ENCODE measurements at places on chromosomes 13 and 19.

DNA sequence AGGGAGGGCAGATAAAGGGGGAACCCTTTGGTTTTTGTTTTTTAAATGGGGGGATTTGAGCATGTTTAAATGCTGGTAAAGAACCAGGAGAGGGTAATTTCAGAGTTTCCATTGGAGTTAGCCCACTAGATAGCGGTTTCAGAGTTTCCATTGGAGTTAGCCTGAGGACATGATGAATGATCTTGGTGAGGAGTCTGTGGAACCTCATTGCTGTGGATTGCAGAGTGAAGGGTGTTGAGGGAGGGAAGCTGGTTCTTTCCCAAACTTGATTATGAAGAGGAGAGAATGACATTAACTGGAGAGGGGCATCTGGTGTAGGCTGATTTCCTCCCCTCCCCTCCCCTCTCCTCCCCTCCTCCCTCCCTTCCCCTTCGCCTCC lies 5.0 kb downstream of the WASF3 start:
- DNase-seq: no peak

DNA sequence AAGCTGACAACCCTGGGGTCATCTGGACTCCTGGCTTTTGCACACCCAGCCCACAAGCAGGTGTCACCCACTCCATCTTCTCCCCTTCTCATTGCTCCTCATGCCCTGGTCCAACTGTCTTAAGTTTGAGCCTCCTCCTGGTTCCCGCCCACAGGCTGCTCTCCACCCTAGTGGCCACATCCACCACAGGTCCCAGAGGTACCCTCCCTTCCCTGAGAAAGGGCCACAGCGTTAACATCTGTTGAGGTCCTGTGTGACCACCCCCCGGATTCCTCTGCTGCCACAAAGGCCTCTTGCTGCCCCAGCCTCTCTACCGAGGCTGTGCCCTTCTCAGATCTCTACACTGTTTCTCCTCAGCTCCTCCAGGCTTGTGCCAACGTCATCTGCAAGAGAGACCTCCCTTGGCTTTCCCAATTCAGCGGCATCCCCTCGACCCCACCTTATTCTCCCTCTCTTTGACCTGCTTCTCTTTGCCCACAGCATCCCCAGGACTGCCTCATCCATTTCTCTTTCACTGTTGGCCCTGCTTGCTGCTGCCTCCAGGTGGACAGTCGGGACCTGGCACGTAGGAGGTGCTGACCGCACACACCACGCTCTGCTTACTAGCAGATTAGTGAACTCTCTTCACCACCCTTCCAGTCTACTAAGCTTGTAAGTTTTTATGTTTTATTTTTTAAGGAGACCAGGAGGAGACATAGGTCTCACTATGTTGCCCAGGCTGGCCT lies 33.3 kb downstream of the SUGP2 start:
- DNase-seq: no peak

DNA sequence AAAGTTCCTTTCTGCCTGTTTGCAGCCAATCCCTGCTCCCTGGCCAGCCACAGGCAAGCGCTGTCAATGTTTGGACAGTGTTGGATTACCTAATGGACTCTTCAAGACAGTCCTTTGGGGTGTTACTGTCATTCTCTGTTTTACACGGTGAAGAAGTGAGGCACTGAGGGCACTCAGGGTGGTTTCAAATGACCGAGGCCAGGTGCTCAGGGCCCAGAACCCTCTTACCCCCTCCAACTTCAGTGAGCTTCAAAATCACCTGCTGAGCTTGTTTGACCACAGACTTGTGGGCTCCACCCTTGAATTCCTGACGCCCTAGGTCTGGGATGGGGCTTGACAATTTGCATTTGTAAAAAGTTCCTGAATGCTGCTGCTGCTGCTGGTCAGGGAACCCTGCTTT lies 97.9 kb downstream of the GGACT start:
- DNase-seq: peak; percentile 79

- DNase-seq: no peak
Measured at GRCh38 chr13:76293346-76293745, 592.9 kb downstream of the KCTD12 start.

- DNase-seq: no peak
Measured at GRCh38 chr19:11400798-11401197, 16.7 kb upstream of the EPOR start.

All from NCI-H1417 treated with DMSO at 0.1 percent for 48 hours (cell line).